ENCODE measurements at places on chromosomes 7 and 10.

DNA sequence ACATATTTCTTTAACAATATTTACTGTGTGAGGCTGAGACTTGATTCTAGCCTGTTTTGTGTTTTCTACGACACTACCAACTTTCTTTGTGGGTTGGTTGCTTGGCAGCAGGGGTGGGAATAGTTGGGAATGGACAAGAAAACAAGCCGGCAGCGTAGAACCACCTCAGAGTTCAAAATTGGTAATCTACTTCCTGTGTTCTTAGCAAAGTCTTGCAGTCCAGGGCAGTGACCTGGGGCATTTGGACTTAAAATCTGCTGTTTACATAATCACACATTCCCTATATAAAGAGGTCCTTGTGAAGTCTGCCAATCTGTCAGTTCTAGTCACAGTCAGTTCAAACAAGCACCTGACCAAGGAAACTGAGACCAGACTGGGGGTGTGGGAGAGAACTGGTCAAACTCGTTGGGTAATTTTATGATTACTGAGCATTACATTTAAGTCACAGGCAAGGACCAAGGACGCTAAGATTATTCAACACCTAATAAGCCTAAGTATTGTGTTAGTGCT is 167.9 kb downstream of the CPEB3 start:
- no peak for DNase-seq

DNA sequence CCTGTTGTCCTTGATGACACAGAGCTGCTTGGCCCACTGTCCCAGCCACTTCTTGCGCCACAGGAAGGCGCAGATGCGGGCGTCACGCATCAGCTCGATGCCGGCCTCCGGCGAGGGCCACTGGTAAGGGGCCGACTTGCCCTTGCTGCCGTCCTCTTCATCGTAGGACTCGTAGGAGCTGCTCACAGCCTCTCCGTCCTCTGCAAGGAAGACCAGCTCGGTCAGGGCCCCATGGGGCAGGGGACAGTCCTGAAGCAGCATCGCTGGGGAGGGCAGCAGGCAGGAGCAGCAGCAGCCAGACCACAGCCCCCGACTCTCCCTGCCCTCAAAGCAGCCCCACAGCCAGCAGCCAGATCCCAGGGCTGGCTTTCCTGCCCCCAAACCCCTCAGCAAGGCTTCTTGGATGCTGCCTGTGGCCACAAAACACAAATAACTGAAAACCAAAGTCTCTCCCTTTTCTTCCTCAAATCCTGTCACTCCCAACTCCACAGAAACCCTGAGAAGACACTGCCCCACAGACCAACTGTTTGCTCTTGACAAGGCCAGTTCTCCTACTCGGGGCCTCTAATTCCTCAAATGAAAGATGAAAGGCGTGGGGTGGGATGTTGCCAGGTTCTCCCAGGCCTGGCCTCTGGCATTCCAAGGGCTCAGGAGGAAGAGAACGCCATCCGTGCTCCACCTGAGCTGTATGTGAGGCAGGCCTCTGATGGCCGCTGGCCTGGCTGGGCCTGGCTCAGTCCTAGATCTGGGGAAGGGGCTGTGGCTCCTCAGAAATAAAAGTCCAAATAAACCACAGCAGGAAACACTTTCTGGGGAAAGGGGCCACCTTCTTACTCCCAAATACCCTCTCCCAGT is 76.7 kb downstream of the VWA2 start:
- no peak for DNase-seq

DNA sequence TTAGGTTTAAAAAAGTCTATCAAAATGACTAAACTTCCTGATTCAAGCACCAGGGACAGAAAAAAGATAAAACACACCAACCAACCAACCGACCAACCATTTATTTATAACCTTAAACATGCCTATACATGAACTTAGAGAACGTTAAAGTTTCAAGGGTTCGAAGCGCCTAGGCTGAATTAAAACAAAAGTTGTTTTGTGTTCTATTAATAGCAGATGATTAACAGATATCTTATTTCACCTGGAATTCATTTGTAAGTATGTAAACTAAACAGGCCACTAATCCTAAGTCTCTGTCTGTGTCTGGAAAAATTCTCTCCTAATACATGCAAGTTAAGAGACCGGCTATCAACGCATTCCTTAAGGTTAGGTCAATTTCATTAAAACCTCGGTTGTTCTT is 1.4 kb downstream of the BAIAP2L1 start:
- no peak for DNase-seq

DNA sequence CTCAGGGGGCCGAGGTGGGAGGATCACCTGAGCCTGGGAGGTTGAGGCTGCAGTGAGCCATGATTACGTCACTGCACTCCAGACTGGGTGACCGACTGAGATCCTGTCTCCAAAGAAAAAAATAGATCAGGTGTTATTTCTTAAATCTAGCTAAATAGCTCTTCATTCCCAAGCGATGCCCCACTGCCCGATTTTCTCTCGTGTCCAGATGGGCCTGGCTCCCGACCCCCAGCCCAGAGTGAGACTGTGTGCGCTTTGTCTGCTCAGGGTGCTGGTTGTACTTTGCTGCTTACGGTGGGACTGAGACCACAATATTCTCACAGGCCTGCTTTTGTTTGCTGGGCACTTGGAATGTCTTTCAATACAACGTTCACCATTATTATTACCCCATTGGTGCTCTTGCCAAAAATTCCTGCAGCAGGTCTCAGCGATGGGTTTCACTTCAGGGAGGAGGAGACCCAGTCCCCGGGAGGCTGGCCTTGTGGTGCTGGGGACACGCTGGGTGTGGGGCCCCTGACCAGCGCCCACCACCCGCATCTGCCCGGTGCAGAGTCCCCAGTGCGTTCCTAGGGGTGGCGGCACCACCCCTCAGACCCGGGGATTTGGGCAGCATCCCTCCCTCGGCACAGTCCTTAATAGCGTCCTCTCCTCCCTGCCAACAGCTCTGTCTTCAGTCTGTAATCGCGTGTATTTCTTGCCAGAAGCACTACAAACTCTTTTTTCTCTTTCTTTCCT is 20.4 kb upstream of the DPYSL4 start:
- DNase-seq: no peak

DNA sequence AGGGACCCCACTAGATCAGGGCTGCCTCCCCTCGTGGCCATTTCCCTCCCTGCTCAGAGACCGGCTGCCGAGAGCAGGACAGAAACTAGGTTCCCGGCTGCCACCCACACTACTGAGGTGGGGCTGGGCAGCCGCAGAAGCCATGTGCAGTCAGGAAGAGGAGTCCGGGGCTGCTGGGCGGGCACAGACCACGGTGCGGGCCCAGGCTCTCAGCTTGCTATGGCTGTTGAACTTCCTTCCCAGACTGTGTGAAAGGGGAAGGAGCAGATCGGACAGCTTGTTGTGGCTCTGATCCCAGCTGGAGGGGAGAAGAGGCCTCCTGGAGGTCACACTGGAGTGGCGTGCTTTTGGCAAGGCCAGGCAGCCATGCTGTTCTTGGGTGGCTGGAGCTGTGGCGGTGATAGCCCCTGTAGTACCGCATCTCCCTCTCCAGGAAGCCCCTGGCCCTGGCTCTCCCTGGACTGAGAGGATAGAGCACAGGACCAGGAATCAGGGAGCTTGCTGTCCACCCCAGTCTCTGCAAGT is 56.8 kb downstream of the HK1 start:
- DNase-seq: no peak

- no peak for DNase-seq
Observed at GRCh38 chr10:37563107-37563714, 294.2 kb downstream of the ZNF248 start.

Measured in stimulated activated CD8-positive, alpha-beta memory T cell treated with anti-CD3 and anti-CD28 coated beads, Interleukin-2, amount 100 ng/mL, for 1 hour (primary cell).